Stimulated activated CD4-positive, alpha-beta T cell treated with anti-CD3 and anti-CD28 coated beads, Interleukin-12 subunit alpha, Interleukin-12 subunit beta, amount 100 ng/mL, for 24 hours (primary cell): ENCODE measurements at places on chromosomes 2 and 18.
A peak's percentile ranks its signal among the peaks of the same experiment; 100 is the strongest.

DNA sequence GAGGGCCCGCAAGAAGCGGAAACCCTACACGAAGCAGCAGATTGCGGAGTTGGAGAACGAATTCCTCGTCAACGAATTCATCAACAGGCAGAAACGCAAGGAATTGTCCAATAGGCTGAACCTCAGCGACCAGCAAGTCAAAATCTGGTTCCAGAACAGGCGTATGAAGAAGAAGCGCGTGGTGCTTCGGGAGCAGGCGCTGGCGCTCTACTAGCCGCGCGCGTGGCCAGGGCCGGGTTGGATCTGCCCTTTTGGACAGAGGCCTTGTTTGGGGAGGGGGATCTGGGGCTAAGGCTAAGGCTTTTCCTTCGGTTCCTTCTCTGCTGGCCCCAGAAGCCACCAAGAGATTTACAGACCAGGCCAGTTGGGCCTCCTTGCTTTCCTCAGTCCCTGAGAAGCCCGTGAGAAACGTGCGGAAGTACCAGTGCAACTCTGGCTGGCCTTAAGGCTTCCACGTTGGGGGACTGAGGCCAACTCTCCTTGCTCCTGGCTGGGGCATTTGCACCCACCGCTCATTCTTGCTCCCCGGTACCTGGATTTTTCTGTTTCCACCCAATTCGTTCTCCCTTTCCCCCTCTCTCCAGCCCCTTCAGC, 1.0 kb downstream of the HOXD12 start:
- no peak for DNase-seq

DNA sequence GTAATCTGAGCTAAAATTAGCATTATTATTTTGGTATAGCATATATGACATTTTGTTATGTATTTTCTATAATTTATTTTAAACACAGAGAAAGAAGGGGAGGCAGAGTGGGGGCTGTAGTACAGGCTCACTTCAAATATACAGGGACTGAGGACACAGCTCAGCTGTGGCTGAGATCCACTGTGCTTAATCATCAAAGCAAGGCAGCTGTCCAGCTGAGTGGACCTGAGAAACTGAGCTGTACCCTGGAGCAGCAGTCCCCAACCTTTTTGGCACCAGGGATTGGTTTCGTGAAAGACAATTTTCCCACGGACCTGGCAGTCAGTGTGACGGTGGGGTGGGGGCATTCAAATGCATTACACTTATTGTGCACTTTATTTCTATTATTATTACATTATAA, 687.2 kb downstream of the RNF144A start:
- DNase-seq = no peak

DNA sequence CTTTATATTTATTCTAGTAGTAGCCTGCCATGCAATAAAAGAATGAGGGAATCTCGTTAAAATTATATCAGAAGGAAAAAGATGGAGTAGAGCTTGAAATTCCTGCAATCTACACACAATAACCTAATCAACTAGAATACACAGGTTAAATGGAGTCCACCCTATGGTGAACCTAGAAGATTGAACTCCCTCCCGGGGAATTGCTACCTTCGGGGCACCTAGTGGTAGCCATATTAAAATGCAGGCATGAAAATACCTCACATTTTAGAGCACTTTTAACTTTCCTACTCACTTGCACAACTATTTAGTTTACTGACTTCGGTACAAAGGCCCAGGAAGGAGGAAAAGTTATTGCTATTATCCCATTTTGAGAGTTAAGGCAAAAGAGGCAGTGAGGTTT, 174.5 kb downstream of the SS18 start:
- no peak for DNase-seq

DNA sequence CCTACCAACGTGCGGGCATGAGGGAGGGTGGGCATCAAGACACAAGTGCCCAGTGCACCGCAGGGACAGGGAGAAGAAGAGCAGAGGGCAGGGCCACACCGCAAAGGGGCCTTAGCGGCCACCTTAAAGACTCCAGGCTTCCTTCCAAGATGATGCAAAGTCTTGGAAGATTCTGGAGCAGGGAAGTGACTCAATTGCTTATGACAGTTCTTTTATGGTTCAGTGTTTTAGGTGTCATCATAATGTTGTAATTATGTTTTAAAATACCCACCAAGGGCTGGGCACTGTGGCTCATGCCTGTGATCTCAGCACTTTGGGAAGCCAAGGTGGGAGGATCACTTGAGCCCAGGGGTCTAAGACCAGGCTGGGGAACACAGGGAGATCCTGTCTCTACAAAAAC, 44.5 kb upstream of the SEMA4C start:
- DNase-seq = no peak

DNA sequence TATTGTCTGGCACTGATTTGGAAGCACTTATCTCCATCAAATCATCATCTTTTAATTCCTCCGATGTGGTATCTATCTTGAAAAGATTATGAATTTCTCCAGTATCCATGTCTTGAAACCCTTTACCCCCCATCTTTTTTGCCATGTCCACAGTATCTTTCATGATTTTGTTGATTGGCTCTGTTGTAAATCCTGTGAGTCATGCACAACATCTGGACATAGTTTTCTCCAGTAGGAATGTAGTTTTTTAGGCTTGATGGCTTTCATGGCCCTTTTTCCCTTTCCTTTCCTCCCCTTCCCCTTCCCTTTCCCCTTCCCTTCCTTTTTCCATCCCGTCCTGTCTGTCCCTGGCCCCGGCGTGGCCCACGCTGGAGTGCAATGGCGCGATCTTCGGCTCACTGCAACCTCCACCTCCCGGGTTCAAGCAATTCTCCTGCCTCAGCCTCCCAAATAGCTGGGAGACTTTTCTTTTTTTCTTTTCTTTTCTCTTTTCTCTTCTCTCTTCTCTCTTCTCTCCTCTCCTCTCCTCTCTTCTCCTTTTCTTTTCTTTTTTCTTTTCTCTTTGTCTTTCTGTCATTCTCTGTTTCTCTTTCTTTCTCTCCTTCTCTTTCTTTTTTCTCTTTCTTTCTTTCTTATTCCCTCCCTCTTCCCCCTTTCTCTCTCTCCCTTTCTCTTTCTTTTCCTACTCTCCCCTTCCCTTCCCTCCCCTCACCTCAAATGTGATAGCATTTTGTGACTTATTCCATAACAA, 18.4 kb upstream of the ZNF638 start:
- no peak for DNase-seq

- no peak for DNase-seq
These were observed 3.0 kb upstream of the MARCHF4 start for GRCh38 chr2:216375286-216375685.

DNA sequence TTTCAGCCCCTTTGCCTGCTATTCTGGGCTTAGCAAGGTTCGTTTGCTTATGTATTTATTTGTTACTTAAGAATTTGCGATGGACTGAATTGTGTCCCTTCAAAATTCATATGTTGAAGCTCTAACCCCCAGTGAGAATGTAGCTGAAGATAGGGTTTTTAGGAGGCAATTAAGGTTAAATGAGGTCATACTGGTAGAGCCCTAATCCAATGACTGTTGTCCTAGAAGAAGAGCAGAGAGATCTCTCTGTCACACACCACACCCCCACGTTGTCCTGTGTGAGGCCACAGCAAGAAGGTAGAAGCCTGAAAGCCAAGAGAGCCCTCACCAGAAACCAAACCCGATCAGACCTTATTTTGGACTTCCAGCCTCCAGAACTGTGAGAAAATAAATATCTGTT, 66.7 kb downstream of the KIAA1328 start:
- DNase-seq = no peak

DNA sequence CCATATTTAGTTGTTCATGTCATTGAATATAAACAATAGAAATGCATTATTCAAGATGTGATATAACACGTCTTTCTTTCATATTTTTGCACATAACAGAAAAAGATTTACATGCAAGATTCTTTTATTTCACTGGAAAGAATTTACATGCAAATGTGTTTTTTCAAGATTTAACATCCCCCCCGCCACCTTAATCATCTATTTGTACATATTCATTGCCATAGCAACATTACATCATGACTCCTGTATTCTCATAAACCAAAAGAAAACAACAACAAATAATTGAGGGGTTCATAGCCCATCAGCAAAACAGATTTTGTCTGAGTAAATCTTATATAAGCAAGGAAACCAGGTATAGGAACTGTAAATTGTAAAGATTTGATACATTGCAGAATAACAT, 3.2 kb upstream of the ACVR1C start:
- no peak for DNase-seq

GRCh38 chr2:85133751-85134254, 611 bp downstream of the TCF7L1 start:
- no peak for DNase-seq

DNA sequence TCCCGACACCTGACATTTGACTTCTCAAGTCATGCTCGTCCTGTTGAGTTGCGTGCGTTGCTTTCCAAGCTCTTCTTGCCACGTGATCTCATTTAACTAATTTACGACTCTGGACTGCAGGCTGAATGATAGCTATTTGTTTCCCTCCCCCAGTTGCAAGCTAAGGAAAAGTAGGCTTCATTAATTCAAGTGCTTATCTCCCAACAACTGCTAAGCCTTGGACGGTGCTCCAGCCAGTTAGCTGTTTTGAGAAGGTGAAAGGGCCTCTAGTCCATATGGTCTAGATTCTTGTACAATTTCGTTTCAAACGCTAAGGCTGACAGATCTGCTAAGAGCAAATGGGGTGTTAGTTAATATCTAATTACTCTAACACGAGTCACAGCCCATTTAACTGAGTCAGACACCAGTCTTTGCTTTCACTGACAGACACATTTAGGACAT, 21.1 kb downstream of the GPR45 start:
- no peak for DNase-seq

DNA sequence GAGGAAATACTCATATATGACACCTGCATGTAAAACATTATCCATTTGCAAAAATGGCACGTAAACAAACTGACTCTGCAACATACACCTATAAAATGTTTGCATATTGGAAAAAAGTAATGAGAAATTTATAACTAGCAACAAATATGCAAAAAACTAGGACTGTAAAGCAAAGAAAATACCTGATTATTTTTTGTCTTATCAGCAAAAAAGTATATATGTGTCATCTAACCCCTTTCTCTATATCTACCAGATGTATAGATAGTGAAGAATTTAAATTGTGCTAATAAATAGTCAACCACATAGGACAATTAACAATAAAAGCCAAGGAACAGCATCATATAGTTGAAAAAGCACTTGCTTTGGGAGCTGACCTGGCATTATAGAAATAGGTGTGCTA, 543.8 kb downstream of the LRP1B start:
- no peak for DNase-seq

DNA sequence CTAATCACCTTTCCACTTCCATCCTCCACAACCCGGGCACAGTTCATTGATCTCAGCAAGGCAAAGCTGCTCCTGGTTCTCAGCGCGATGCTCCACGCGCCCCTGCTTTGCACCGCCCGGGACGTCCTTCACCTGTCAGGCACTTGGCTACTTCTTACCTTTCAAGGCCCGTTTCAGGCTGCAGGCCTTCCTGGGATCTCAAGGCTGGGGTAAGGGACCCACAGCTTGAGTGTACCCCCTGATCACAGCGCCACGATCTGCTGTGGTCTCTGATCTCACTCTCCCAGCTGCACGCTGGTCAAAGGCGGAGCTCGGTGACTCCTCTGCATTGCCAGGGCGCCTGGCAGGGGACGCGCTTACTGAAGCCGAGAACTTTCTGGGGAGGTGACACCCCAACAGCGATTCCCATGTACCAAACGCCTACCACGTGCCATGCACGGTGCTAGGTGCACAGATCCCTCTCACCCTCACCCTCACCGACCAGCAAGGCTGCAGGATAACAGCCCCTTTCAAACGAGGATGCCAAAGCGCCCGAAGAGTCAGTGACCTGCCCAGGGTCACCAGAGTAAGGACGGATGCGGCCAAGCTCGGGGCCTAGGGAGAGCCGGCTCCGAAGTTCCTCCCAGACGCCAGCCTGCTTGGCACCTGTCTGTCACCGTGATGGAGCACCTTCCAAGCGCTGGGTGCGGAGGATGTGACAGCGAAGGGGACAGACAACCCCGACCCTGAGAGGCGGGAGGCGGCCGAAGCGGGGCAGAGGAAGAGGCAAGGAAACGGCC, 818 bp downstream of the ITGB1BP1 start:
- DNase-seq = peak; percentile 42

DNA sequence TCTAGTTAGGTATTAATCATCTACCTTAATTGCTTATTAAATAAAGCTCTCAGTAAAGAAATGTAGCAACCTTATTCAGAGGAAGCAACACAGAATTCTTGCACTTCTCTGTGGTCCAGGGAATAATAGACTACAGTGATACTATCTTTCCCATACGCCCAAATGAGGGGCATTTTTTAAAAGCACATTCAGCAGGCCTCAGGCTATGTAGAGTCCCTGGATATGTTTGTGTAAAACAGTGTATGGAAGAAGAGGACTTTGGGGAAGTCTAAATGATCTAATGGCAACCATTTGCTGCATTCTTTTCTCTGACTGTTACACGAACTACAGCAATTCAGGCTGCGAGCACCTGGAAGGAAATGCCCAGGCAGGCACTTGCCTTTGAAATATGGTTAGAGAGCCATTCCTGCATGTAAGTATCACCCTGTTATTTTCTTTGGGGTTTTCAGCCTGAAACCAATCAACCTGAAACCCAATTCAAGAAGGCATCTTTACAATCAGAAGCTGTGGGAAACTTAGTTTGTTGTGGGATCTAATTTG, 1814.7 kb upstream of the CELF4 start:
- no peak for DNase-seq

DNA sequence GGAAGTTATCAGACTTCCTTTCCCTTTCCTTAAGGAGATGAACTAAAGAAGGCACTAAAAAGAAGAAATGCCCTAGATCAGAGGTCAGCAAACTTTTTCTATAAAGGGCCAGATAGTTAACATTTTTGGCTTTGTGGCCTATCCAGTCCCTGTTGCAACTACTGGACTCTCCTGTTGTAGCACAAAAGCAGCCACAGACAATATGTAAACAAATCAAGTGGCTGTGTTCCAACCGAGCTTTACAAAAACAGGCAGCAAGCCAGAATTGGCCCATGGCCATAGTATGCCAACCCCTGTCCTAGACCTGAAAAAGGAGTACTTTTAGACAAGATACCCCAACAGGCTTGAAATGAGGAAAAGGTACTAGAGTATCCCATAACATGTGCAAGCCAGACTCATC, 10.9 kb downstream of the NHEJ1 start:
- no peak for DNase-seq

DNA sequence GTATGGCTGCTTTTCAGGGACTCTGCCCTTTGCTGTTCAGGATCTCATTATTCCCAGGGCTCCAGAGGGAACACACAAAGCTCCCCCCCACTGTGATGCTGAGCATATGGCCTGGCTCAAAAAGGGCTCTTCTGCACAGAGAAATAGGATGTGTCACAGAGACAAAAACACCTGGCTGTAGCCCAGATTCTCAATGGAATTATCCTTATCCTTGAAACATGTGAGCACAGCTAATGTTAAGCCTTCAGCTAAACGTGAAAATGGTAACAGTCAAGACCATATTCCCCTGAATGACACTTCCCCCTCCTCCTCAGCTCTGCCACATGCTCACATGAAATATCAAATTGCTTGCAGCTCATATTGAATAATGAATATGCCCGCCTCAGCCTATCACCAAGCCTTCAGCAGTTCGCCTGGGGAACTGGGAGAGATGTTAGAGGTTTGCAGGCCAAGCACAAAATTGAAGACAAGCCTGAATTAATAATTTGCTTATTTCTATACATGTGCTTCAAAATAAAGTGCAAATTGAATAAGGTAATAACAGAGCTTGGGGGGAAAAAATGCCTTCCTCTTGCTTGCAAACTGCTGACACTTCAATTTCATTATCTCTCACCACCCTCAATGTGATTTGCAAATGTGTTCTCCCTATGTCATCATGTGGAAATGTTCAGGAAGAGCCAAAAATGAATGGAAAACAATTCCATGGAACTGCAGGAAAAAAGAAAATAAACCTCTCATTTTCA, 181.0 kb upstream of the HNRNPA3 start:
- DNase-seq = no peak

- no peak for DNase-seq
These were observed 18.6 kb downstream of the ABCA12 start for GRCh38 chr2:215119847-215120246.
